Epithelial cell of proximal tubule (primary cell): ENCODE measurements at places on chromosomes 5 and 9.

DNA sequence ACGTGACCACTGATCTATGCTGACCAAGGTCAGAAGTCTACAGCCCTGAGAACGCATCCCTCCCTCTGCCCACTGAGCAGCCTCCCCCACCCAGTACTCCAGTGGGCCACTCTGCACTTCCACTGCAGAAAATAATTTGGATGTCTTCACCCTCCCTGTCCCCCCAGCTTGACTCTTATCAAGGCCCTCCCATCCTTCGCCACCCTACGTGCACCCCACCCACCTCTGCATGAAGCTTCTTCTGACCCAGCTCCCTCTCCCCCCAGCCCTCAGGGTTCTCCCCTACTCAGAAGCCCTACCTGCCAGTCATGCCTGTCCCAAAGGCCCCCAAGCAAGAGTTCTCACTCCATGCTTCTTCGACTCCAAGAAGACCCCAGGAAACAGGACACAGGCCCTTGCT is 138.5 kb upstream of the FSTL4 start:
- no peak for DNase-seq

GRCh38 chr9:20550326-20550725 is 72.0 kb downstream of the MLLT3 start:
- no peak for DNase-seq

- no peak for DNase-seq
Measured at GRCh38 chr5:7271435-7272084, 124.4 kb upstream of the ADCY2 start.

- no peak for DNase-seq
Measured at GRCh38 chr9:83572524-83572923, 34.3 kb upstream of the FRMD3 start.

- DNase-seq = no peak
Measured at GRCh38 chr9:127221695-127222094, 42.9 kb upstream of the GARNL3 start.

- DNase-seq = no peak
Measured at GRCh38 chr5:43302481-43302880, 10.7 kb downstream of the HMGCS1 start.

DNA sequence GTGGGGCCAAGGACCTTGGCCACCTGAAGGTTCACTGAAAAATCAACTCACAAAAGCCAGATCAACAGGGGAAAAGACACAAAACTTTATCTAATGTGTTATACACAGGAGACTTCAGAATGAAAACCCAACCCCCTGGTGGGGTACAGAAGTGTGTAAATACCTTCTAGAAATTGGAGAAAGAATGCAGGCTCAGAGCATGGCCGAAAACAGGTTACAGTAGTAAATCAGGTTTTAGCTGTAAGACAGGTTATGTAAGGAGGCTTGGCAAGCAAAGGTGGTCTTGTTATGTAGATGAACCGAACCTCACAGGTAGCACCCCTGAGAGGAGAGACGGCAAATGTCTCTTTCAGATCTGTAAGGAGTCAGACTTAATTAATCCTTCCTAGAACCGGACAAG is 10.0 kb downstream of the CEMIP2 start:
- DNase-seq = no peak

GRCh38 chr5:136033234-136033633 is 4.4 kb downstream of the TGFBI start:
- no peak for DNase-seq

GRCh38 chr9:134182554-134183085 is 18.3 kb upstream of the RNU6ATAC start:
- DNase-seq = no peak

GRCh38 chr5:166330036-166330435 is 1961.4 kb upstream of the WWC1 start:
- DNase-seq = no peak
